ENCODE measurements at places on chromosomes 7 and 10. TPM values are rescaled to one million over a fixed set of nuclear protein-coding genes. Genes with fewer than 3 reads are reported as not detected.
A peak's percentile ranks its signal among the peaks of the same experiment; 100 is the strongest.

- no peak for DNase-seq
Measured at GRCh38 chr10:38127812-38128211, 33.7 kb downstream of the ZNF37A start.

GRCh38 chr7:143382791-143383641, 1.9 kb downstream of the ZYX start:
- no peak for DNase-seq

DNA sequence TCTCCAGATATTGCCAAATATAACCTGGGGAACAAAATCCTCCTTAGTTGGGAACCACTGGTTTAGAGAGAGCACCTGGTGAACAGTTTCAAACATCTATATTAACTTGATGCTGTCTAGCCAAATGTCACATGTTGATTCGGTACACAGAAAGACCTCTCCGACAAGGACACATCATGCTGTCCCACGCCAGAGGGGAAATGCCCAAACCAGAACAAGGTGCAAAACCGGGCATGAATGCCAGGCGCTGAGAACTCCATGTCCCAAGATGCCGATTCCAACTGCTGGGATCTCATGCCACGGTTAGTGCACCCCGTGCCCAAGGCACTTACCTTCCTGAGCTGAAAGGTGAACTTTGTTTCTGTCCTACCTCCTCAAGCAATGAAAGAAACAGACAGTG, 100.8 kb downstream of the SFMBT2 start:
- no peak for DNase-seq

GRCh38 chr7:4169455-4169854, 512.6 kb upstream of the FOXK1 start:
- no peak for DNase-seq

Gene MYO3A
- not detected for total RNA-seq

Gene SLC13A4
- not detected for total RNA-seq

Gene ZNF273
- total RNA-seq = 1.3 TPM

Gene TFPI2
- 140 TPM for total RNA-seq

Gene EBF3
- 6.0 TPM for total RNA-seq

DNA sequence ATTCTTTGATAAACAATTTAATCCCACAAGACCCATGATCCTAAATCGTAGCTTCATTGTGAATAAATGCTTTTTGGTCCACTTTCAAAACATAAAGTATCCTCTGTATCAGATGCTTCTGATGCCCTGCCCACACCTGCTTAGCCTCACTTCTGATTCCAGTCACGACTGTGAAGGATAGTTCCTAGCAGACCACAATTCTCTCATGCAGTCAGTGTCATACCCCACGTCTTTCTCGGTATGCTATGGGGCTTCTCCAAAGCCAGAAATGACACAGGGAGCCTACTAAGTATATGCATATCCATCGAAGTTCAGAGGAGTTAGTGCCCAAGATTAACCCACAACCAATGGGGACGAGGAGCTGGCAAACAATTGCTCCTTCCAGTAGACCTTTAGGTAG, 27.6 kb upstream of the CTNNA3 start:
- DNase-seq = no peak

DNA sequence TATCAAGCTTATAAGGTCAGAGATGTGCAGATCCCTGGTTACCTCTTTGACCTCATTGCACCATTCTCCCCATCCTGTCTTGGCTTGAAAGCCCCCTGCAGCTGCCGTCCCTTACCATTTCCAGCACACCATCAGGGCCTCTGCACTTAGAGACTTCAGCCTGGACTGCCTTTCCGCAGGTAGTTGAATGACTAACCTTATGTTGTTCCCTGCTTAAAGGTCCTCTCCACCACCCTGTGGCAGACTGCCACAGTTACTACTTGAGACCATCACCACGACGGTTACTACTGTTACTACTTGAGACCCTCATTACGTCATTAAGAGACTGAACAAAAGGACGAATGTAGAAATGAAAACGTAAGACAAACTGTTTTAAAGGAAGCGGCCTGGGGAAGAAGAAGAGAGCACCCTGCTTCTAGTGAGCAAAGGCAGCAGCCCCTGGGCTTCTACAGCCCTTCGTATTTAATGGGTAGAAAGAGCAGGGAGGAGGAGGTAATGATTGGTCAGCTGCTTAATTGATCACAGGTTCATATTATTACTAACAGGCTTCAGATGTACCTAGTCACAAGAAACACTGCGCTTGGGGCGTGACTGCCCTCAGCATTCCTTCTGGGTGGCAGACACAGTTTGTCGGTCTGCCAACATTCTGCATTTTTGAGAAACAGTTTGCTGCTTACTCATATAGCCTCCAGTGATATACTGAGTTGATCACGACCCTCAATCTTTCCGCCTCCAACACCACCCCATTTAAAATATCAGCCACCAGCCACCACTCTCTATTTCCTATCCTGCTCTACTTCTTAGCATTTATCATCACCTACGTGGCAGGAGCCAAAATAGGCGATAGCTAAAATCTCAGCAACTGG, 74.1 kb upstream of the PARD3 start:
- no peak for DNase-seq

- DNase-seq = no peak
Measured at GRCh38 chr10:9023206-9023605, 968.7 kb downstream of the GATA3 start.

DNA sequence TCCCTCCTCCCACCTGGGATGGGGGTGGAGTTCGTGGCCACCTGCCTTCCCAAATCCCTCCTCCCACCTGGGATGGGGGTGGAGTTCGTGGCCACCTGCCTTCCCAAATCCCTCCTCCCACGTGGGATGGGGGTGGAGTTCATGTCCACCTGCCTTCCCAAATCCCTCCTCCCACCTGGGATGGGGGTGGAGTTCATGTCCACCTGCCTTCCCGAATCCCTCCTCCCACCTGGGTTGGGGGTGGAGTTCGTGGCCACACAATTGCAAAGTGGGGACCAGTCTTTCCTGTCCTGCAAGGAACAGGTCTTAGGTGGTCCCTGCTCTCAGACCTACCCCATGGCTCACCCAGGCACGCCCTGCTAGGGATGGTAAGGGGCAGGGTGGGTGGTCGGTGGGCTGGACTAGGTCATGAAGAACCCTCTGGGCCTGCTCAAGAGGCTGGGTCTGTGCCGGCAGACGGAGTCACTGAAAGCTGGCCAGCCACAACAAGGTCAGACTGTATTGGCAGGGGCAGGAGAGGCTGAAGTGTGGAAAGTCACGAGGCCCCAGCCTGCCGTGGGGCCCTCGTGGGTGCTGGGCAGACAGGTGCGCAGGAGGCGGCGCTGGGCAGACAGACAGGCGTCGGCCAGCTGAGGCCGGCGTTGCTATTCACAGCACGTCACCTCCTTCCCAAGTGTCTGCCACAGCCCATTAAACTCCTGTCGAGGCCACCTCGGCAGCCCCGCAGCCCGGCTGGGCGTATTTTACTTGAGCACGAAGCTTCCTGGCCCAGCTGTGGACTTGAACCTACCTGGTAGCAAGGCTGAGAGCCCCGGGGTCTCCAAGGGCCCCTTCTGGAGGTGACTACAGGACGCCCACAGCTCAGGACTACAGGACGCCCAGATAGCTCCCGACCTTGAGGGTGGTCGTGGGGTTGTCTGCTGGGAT, 4.1 kb downstream of the KNDC1 start:
- no peak for DNase-seq

Gene SPDYE1
- total RNA-seq = not detected

DNA sequence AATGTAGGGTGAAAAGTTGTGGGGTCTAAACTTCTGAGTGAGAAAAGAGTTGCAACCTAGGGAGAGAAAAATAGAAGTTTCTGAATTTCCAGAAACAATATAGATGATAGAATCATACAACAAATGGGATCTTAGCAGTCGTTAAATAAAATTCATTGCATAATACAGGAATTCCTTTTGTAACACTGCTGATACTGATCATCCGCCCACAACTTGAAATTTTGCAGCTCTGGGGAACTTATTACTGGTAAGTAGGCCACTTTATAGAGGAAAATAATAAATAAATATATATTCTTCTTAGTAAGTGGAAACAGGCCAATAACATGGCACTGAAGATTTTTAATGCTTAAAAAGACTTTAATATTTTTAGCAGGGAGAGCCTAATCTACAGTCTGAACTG, 81.9 kb upstream of the SMIM30 start:
- peak; percentile 11 for DNase-seq

Gene SPAM1
- total RNA-seq = not detected

DNA sequence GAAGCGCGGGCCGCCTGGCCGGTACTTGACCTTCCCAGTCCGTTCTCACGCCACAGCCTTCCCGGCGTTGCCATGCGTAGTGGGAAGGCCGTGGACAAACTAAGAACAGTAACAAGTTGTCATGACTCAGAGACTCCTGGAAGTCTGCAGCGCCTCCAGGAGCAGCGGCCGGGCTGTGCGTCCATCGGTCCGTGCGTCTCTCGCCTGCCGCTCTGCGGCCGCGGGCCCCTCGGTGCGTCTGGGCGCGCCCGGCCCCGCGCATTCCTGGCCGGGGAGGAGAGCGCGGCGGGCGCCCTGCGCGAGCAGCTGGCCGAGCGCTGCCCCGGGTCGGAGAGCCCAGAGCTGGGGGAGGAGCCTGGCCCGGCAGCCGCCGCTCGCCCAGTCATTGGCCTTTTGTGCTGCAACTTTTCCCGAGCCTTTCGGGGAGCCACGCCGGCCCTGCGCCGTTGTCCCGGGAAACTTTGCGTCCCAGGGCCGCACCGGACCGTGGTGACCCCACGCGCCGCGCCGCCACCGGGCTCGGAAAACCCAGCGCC, 123.7 kb downstream of the TACC2 start:
- DNase-seq = peak; percentile 97

DNA sequence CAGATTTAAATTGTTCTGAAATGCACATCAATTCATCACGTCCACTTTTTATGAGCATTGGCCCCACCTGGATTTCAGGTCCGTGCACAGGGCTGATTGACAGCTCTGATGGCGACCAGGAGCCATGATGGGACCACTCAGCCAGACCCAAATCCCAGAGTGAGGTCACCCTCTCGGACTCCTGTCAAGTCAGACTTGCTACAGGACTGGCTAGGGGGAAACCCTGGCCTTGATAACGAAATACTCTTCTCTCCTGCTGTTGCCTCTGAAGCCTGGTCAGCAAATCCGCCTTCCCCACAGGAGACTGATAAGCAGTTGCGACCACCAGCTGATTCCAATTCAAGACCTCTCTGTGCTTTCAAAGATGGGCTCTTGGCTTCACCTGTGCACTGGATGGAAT, 76.4 kb downstream of the CARD11 start:
- no peak for DNase-seq

Gene SFTPA1
- not detected for total RNA-seq

DNA sequence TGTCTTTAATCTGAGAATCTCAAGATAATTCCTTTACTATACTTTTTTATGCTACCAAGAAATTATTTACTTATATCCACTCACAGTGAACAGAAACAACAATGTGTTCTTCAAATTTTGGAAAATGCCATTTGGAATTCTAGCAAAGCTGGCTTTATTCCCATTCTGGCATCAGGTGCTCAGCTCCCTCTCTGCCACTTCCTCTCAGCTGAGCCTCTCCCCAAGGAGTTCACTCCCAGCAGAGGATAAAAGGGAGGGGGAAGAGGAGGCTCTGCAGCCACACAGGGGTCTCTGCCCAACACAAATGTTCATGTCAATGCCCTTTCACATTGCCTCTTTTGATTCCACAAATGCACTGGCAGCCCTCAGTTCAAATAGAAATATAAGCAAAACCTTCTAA, 116.9 kb downstream of the CPEB3 start:
- no peak for DNase-seq

DNA sequence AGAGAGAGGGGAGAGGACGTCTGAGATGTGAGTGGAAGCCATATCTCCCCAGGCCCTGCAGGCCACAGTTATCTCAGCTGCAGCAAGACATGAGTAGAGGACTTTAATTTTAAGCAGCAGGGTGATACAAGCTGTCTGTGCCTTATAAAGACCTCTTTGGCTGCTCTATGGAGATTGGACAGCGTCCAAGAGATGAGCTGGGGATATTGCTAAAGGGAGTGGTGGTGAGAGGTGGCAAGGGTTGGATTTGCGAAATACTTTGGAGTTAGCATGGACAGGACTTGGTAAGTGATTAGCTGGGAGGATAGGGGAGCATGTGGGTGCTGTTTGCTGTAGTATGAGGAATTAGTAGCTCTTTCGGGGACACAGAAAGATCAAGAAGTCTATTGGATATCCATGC, 191.8 kb downstream of the CACNB2 start:
- DNase-seq = no peak

GRCh38 chr7:128406314-128407232, 3.2 kb downstream of the IMPDH1 start:
- no peak for DNase-seq

Gene CTAGE15
- under 0.01 TPM for total RNA-seq

Gene PLXDC2
- total RNA-seq = 12.6 TPM

Gene LZTS2
- total RNA-seq = 87.7 TPM

Gene PPP1R17
- total RNA-seq = not detected

DNA sequence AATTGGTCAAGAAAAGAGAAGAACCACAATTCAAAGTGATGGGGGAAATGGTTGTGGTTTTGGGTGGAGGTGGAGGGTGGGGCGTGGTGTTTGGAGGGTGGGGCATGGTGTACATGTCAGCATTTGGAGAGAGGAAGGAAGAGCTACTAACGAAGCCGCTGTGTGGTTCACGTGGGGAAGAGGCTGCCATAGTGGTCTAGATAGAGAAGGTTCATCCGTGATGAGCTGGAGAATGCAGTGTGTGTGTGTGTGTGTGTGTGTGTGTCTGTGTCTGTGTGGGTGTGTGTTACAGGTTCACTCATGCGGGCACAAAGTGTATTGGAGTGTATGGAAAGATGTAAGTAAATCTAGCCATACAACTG, 6.1 kb upstream of the VCL start:
- no peak for DNase-seq

Gene MTURN
- 2.6 TPM for total RNA-seq

- DNase-seq = peak; percentile 79
Measured at GRCh38 chr7:150317748-150318444, 5.3 kb upstream of the LRRC61 start.

Gene PNLIP
- total RNA-seq = not detected

DNA sequence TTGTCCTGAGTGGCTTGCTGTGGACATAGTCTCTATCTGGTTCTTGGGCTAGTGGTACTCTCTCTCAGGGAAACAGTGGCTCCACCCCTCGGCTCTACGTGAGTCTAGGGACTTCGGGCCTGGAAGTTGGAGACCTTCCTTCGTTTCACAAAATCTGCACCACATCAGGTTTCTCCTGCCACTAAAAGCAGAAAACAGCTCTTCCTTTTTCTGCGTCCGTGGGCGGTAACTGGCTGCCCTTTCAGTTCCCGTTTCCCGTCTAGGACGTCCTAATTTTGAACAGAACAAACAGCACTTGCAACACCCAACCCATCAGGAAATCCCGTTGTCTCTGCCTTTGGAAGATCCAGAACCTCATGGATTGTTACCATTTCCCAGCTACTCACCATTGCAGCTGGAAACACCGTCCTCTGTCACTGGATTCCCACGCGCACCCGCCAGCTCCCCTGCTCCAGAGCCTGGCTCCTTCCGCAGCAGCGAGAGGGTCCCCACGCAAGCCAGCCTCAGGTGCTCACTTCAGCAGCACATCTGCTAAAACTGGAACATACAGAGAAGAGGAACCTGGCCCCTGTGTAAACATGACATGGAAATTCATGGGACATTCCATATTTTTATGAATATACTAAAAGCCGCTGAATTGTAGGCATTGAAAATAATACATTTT, 311.4 kb upstream of the AKR1E2 start:
- peak; percentile 8 for DNase-seq

Gene SCD
- total RNA-seq = 819 TPM

Gene MYL7
- not detected for total RNA-seq

- DNase-seq = peak; percentile 26
Measured at GRCh38 chr7:16755397-16755796, 1.8 kb downstream of the TSPAN13 start.

- DNase-seq = no peak
Measured at GRCh38 chr10:94617389-94617944, 66.1 kb upstream of the CYP2C18 start.

GRCh38 chr10:59700709-59701108, 8.9 kb downstream of the SLC16A9 start:
- no peak for DNase-seq

All from fibroblast of villous mesenchyme (primary cell).